ENCODE measurements at places on chromosomes 2 and 18. TPM values are rescaled to one million over a fixed set of nuclear protein-coding genes. Genes with fewer than 3 reads are reported as not detected.

DNA sequence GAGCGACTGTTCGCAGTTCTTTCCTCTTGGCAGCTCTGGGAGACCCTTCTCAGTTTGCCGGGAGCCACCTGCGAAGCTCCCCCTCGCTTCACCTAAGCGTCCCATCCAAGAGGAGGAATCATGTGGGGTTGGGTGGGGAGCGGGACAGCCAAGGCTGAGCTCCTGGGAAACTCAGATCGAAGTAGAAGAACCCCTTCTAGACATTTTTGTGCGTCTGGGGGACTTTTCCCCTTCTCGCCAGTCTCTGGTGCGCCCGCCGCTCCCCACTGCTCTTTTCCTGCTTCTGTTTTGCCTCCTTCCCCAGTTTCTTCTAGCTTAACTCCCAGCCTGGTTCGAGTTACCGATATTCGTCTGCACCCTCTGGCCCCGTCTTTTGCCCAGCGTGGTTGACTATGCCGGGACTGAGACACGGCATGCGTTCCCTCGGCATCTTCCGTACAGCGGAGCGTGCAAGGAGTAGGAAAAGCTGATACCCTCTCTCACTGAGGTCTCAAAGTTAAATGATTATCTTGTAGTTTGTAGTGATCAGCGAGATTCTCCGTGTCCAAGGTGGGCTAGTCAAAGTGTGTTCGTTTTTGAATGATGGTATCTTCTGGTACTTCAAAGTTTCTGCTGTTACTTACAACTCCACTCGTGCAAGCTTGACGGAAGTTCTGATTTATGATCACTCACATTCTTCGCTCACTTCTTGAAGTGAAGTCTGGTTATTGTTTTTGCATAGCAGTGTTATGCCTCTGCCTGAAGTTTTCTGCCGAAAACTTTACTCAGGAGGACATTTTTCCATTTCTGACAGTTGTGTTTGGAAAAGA is 664 bp downstream of the CAMKMT start:
- no peak for DNase-seq

DNA sequence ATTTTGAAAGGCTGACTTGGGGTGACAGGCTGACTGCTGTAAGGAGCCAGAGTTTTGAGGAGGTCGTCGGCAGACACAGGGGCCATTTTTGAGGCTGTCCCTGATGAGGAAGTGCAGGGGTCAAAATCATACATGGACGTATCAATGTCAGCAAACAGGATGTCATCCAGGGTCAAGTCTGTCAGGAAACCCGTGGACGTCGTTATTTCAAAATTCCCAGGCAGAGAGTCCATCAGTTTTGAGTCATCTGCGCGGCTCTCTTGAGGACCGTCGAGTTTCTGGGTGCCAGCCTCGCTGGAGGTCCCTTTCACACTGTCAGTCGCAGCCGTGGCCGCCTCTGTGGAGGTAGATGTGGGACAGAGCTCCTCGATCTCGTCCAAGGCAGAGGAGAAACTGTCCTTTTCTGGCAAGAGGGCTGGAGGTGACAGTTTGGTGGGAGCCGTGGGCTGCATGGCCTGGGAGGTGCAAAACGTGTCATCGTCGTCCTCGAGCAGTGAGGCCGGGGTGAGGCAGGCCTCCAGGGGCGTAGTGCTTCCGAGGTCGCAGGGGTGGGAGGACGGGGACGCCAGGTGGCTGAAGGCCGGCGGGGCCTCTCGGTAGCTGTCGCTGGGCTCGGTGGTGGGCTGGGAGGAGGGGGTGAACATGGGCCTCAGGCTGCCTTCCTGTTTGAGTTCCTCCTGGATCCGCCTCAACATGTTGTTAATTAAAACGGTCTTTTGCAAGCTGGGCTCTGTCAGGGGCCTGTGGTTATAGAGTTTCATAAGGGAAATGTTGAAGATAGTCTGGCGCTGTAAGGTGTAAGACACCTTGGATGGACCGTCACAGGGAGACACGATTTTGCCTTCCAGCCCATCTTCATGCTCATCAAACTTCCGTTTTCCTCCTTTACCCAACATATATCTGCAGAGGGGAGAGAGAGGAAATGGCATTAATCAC is 17.5 kb downstream of the SERTAD2 start:
- no peak for DNase-seq

DNA sequence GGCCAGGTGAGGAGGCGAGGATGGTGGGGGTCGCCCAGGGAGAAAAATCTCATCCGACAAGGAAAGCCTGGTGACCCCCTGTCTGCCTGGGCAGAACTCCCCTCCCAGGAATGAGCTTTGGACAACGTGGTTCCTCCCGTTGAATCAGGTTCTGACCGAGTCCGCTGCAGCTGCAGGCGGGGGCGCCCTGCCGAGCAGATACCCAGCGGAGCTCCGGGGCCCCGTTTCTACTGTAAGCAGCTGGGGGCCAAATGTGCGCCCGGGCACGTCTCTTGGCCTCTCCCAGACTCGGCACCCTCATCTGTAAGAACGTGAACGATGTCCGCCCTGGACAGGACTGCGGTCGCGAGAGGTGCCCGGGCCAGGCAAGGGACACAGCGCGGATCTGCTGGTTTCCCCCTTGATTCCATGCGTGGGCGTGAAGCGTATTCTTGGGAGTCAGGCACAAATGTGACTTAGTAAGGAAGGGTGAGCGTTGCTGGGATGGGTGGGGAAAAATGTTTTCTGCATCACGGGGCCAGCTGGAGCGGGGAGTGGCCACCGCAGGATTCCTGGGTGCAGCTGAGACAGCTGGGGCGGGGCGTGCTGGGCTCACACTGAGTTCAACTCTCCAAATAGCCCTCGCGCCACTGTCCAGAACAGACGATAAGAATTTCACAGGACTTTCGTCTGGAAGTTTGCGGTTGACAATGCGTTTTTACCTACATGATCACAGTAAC is 20.2 kb upstream of the TUBB6 start:
- peak; percentile 85 for DNase-seq

GRCh38 chr2:109318150-109318948 is 189.3 kb downstream of the SH3RF3 start:
- DNase-seq = peak; percentile 83

DNA sequence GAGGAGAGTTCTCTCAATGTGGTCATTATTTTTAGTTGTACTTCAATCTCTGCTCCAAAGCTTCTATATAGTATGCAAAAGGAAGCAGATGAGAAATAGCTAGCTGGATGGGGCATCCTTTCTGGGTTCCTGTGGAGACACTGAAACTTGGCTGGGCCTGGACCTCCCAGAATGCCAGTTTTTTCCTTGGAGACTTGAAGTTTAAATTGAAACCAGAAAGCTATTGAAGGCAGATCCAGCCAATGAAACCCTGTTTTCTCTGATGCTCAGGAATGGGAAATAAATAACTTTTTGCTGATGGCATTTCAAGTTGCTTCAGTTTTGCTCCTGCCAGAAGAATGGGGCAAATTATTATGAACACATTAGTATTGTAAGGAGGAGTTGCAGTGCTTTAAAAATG is 2.9 kb downstream of the SETBP1 start:
- DNase-seq = no peak

GRCh38 chr18:8783994-8784530 is 78.7 kb downstream of the MTCL1 start:
- DNase-seq = no peak

- DNase-seq = no peak
Measured at GRCh38 chr2:127577503-127577902, 42.0 kb downstream of the MYO7B start.

- DNase-seq = no peak
Measured at GRCh38 chr2:239264492-239264837, 136.4 kb downstream of the HDAC4 start.

DNA sequence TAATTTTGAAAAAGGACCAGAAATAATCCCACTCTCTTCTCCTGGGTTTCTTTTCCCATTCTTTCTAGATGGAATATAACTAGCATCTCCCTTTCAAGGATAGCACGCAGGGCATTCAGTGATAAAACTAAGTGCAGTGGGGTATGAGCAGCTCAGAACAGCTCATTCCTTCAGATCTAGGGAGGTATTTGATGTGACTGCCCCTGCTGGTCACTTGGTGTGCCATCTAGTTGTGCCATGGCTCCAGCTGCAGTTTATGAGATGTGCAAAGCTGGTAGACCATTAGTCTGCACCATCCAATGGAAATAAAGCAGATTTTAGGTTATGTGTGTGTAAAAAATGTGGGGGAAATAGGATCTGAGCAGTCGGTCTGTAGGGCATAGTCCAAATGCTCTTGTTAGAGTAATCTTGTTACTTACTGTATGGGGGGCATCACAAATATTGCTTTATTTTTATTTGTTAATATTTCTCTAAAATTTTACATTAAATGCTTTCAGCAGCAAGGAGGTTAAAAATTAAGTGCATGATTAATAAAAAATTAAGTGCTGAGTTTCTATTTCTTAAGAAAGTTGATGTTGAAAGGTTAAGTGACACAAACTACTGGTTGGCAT is 38.9 kb downstream of the CTAGE1 start:
- DNase-seq = no peak

- DNase-seq = no peak
Measured at GRCh38 chr2:46706264-46706983, 209.2 kb downstream of the MCFD2 start.

- DNase-seq = no peak
Measured at GRCh38 chr2:26587994-26588393, 53.2 kb downstream of the CIB4 start.

DNA sequence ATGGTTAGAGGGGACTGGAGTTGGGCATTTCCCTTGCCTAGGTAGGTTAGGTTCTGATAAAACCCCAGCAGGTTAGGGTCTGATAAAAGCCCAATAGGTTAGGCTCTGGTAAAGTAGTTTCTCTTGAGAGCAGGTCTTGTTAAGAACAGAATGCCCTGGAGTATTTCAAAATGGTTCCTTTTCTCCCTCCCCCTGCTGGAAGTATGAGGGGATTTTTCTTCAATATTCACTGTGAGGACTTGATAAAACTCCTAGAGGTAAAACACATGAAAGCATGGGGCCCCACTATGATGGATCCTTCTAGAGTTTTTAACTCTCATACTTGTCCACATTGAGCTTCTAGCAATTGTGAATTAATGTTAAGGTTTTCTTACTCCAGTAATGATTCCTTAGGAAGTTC is 27.6 kb downstream of the ANKAR start:
- no peak for DNase-seq

DNA sequence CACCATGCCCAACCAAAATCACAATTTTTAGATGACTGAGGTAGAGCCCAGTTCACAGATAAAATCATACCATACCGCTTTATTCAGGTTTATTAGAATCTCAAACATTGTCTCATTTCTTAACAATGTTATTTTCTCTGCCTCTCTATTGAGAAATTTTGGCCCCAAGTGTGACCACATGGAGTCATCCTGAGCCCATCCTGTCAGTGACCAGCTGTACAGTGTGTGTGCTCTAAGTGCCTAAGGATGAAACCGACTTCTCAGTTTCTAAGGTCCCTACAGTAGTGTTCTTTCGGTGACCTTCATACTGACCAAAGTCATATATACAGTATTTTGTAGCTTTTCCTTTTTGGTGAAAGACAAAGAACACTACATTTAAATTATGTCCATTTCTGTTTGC is 123.7 kb upstream of the MSTN start:
- DNase-seq = no peak

- DNase-seq = no peak
Measured at GRCh38 chr18:38367473-38367872, 801.9 kb upstream of the CELF4 start.

DNA sequence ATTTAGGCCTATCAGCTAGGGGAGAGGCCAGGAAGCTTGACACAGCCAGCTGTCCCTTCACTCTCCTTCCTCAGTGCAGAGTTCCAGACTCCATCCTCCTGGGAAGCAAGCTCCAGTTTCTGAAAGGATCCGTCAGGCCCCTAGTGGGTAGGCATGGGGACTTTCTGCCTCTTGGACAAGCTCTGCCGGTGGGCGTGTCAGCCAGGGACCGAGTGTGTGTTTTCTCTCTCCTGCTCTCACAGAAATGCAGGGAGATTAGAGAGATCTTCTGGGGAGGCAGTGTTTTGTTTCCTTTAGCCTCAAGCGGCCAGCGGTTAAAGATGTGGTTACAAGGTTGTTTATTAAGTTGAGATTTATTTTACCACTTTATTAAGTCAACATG is 29.9 kb upstream of the OTOS start:
- no peak for DNase-seq

DNA sequence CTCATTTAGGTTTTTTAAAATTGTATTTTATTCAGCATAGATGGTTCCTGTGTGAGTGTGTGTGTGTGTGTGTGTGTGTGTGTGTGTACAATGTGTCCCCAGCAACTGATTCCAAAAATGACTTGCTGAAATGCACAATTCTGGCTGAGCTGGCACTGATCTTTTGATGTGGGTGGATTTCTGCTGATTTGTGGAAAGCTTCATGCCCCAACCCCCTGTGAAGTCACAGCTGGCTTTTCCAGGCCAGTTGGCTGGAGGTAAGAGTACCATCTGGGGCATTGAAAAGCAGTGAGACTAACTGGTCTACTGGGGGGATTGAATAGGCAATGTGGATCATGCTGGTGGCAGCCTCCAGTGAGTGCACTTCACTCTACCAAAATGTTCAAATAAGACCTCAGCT is 187.2 kb downstream of the LRRTM1 start:
- DNase-seq = no peak

GRCh38 chr2:177551989-177552421 is 159.4 kb downstream of the AGPS start:
- no peak for DNase-seq

DNA sequence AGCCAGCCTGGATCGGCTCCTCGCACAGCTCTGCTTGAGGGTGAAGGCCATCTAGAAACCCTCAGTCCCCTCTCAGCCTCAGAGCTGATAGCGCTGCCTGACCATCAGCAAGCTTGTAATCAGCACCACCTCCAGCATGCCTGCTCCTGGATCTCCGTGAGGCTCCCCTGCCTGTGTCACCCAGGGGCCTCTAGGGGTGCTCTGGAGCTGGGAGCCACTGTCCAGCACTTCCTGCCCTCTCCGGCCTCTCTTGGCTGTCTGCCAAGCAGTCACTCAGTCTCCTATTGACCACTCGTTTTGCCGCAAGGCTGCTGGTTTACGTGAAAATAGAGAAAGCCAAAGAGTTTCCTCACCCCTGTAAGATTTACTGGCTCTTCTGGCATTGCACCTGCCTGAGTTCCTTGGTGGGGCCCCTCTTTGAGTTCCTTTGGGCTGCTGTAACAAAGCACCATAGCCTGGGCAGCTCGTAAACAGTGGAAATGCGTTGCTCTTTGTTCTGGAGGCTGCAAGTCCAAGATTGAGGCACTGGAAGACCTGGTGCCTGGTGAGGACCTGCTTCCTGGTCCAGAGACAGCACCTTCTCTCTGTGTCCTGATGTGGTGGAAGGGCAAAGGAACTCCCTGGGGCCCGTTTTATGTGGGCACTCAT is 17.9 kb downstream of the CAPN10 start:
- no peak for DNase-seq

GRCh38 chr2:12141618-12142258 is 395.3 kb downstream of the LPIN1 start:
- DNase-seq = no peak

Gene LHCGR
- polyA plus RNA-seq = 3.4 TPM

Gene CNGA3
- polyA plus RNA-seq = not detected

Gene MC4R
- polyA plus RNA-seq = 0.06 TPM

Gene SERPINB10
- polyA plus RNA-seq = not detected

Gene UPP2
- polyA plus RNA-seq = not detected

Gene NOL4
- not detected for polyA plus RNA-seq

Gene REG3G
- polyA plus RNA-seq = not detected

Gene OTX1
- polyA plus RNA-seq = not detected

Gene HAAO
- 4.2 TPM for polyA plus RNA-seq

Gene KIAA2012
- polyA plus RNA-seq = 0.12 TPM

Gene FNDC4
- polyA plus RNA-seq = 12.4 TPM

Gene PRKAG3
- polyA plus RNA-seq = not detected

Gene ASB18
- polyA plus RNA-seq = not detected

Data from AG04450 (cell line).